Activated naive CD4-positive, alpha-beta T cell (primary cell): ENCODE measurements at places on chromosomes 5 and 9.

DNA sequence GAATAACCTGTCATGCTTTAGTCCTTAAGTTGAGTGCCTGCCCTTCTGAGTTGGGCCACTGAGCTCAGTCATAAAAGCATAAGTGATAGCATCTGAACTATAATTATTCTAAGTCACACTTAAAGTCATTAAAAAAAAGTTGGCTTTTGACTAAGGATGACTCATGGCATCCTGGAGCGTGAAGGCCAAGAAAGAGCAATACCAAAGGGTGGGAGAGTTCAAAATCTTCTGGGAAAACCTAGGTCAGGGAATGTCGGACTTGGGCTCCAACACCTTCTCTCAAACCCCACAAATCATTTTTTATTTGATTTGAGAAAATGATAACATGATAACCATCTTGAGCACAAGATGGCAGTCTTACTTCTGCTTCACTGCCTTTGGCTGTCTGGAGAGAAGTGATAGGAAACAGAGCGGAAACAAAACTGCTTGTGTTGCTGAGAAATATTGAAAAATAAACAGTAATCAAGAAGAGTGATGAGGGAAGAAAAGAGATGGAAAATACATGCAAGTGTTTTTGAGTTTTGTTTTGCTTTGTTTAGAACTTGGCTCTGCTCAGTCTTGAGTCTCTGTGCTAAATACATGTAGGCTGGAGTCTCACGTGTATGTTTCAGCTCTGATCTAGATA, 16.9 kb upstream of the NTRK2 start:
- DNase-seq, result no peak

GRCh38 chr5:16484081-16484480, 18.5 kb upstream of the ZNF622 start:
- DNase-seq, result no peak

DNA sequence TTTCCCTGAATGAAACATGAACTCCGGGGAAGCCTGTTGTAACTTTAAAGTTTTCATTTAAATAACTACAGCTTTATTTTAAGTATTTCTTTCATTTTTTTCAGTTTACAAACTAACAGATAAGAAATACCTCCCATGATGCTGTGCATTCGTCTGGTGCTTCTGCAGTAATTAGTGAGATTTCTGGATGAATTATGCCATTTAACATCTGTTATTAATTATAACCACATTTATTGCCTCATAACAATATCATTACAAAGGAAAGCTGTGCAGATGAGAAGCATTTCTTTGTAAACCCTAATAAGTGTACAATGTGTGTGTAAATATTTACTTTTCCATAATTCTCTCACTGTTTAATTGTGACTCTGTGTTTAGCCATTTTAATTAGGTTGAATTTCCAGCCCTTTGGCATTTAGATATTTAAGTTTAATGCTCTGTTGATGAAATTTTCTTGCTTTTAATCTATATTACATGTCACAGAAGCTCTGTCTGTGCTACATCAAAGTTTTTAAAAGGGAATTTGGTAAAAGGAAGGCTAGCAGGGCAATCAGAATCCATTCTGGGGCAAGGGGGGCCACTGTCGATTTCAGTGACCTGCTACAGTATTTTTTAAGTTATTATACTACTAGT, 418.0 kb downstream of the SPATA31D1 start:
- no peak for DNase-seq

GRCh38 chr9:127463911-127464310, 12.6 kb downstream of the LRSAM1 start:
- DNase-seq, result no peak

GRCh38 chr9:127865645-127866464, 11.4 kb upstream of the ENG start:
- DNase-seq, result no peak

DNA sequence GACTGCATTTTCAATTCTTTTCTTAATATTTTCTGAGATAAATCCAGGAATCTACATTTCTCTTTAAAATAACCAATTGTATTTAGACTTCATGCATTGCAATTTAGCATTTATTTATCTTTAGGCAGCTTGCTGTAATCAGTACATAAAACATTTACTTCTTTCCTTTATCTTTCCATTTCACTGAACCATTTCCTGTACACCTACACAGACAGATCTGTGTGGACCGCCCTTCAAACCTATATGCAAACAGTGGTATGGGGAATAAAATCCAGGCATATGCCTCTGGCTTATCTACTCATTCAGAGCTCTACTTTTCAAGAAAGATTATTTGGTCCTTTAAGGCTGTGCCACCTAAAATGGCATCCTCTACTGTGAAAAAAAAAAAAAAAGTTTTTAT, 640.0 kb downstream of the MAT2B start:
- no peak for DNase-seq
